Activated CD4-positive, alpha-beta T cell treated with anti-CD3 and anti-CD28 coated beads, Interleukin-2, amount 50 U/mL, for 16 hours (primary cell): ENCODE measurements at places on chromosomes 2 and 18.

DNA sequence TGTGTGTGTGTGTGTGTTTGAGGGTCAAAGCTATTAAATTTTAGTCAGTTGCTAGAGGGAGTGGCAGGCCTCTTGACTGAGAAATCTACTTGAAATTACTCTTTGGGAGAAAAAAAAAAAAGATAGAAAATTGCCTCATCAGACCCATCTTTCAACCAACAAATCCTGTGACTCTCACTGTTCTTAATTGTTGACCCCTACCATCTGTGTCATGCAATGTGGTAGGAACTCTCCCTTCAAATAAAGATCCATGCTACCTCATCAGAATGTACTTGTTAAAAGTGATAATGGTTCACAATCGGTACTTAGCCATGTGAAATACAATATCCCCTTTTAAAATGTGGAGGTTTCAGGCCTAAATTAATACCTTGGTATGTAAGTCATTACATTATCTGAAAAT lies 670.8 kb upstream of the FANCL start:
- no peak for DNase-seq

DNA sequence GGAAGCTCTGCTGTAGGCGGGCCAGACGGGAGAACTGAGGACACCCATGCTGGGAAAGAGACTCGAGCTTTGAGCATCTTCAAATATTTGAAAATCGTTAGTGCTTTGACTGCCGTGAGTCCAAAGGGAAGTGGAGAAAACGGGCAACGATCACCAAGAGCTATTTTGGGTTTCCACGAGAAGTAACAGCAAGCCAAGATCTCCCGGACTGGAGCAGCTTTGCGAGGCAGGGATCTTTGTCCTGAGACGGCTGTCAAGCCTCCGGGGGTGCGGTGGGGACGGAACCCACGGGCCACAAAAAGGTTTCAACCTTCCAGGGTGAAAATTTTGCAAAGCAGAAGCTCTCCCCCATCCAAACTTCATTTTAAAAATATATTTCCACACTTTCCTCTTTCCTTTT lies 195.8 kb downstream of the NDUFA10 start:
- DNase-seq, result no peak

- DNase-seq, result no peak
Observed at GRCh38 chr2:49836017-49836416, 681.7 kb upstream of the FSHR start.

GRCh38 chr2:54634564-54635511 lies 88.6 kb upstream of the EML6 start:
- DNase-seq, result no peak

DNA sequence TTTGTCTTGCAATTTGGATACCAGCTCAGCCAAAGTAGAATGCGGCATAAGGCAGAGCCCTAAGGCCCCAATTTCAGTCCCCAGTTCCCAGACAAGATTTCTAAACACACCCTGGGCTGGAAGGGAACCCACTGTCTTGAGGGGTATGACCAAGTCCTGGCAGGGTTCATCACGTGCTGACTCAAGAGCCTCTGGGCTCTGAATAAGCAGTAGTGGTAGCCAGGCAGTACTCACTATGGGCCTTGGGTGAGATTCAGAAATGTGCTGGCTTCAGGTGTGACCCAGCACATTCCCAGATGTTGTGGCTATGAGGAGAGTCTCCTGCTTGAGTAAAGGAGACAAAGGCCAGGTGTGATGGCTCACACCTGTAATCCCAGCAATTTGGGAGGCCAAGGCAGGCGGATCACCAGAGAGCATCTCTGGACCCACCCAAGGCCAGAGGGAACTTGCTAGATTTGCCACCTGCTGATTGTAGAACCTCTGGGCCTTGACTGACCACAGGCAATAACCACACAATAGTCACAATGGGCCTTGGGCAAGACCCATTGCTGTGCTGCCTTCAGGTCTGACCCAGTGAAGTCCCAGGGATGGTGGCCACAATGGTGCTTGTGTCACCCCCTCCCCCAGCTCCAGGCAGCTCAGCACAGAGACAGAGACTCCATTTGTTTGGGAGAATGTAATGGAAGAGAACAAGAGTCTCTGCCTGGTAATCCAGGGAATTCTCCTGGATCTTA lies 74.9 kb downstream of the ATL2 start:
- DNase-seq, result no peak

- DNase-seq, result no peak
Observed at GRCh38 chr2:55903727-55904126, 19.9 kb downstream of the EFEMP1 start.

GRCh38 chr2:6826081-6826913 lies 39.4 kb downstream of the CMPK2 start:
- peak; percentile 77 for DNase-seq

DNA sequence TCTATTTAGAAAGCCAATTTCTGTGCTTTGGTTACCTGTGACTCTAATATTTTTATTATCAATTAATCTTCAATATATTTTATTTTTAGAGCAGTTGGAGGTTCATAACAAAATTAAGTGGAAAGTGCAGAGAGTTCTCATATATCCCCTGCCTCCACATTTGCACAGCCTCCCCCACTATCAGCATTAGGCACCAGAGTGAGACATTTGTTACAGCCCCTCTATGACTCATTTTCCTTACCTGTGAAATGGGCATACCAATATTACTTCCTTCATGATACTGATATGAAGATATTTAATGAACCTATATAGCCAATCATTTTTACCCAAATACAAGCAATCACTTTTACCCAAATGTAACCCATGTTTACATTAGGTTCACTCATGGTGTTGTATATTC lies 34.0 kb upstream of the CYTIP start:
- DNase-seq, result peak; percentile 60

DNA sequence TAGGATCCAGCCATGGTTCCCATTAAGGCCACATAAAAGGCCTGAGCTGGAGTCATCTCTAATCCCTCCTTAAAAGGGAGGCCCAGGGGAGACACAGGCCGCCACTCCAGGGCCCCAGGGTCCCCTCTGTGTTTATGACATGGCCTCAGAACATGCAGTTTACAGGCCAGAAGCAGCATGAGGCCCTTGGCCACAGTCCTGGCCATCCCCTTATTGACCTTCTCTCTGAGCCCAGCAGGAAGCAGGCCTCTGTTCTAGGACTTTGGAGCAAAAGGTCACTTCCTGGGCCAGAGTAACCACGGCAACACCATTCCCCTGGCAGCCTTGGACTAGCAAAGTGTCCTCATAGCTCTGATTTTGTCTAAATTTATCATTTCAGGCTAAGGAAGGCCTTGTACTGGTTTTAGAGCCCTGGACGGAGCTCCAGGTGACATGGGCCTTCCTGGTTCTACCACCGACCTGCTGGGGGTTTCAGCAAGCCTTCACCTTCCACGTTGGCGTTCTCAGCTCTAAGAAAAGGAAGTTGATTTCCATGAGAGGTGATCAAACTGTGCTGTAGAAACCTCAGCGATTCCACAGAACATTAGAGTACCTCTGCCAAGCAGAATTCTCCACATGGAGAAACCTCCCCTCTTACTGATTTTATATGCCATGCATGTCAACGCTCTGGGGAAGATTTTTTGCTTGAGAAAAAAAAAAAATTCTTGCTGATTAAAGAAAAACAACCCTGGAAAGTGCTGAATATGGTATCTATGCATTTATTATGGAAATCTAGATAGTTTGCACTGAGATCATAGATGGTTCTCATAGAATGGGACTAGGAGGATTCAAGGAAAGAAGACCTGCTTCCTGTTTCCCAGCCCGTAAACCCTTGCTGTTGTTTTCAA lies 53.7 kb downstream of the HS1BP3 start:
- DNase-seq, result no peak

DNA sequence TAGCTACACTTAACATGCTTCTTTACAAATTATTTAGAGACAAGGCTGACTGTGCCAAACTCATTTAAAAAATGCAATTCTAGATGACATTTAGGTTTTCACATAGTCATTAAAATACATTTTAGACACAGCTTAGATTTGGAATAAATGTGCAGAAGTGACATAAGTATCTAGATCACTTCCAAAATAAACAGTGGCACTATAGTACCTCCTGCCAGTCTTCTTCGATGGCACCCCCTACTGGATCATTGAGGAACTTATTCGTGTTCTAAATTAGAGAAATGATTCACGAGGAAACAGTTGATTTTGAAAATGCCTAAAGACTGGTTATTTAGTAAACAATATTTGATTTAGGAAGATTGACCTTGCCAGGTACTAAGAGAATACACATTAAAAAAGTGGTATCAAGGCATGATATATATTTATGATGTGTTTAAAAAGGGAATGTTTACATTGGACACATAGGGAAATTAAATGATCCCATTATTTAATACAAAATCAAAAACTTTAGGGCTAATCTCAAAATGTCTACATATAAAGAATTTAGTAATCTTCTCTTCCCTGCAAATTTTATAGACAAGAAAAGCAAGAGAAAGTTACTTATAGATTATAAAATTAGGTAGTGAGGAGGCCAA lies 323.9 kb downstream of the XIRP2 start:
- DNase-seq, result peak; percentile 53

- DNase-seq, result peak; percentile 89
Observed at GRCh38 chr2:138501425-138502254, at the start of gene SPOPL. TSS of gene SPOPL (plus strand) at chr2:138501770. CDS start at chr2:138550217, 48,447 bp downstream.

DNA sequence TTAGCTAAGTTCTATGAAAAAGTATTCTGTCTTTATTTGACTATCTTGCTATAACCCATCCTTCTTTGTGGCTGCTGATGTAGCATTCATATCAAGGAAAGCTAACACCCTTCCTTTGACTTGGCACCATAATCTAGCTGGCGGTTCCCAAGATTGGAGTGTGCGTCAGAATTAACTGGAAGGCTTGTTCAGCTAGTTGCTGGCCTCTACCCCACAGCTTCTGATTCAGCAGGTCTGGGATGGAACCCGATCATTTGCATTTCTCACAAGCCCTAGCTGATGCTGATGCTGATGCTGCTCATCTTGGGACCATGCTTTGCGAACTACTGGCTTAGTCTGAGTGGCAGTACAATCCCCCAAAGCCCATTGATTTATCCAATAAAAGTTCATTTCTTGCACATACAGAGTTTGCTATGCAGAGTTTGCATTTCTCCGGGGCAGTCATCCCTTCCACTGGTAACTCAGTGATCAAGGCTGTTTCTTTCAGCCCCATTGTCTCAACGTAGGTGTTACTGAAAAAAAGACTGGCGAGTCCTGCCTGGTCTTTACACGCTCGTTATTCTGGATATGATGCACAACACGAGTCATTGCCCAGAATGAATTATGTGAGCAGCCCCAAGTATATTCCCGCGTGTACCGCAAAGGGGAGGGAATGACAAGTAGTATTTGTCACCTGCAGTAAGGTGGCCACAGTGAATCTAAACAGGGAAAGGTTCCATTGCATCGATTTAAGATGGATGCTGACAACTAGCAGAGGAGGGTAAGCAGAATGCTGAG lies 96.5 kb downstream of the ZNF532 start:
- DNase-seq, result no peak

- DNase-seq, result peak; percentile 45
Observed at GRCh38 chr2:73986085-73986681, 1.5 kb downstream of the TET3 start.

DNA sequence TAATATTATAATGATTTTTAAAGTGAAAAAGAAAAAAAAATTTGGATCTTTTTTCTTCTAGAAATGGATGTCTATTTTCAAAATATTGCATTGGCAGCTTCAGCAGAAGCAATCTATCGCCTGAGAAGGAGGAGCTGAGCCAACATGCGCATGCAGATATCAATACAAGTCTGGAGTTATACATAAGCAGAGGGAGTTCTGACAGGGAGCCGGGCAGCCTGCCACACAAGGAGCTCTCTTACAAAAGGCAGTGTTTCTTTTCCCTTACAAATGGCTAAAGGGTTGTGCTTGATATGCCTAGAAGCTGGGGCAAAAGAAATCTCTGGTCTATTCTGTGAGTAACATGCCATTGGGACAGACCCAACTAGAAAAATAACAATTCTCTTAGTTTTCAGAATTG lies 291.9 kb upstream of the TRIB2 start:
- no peak for DNase-seq

DNA sequence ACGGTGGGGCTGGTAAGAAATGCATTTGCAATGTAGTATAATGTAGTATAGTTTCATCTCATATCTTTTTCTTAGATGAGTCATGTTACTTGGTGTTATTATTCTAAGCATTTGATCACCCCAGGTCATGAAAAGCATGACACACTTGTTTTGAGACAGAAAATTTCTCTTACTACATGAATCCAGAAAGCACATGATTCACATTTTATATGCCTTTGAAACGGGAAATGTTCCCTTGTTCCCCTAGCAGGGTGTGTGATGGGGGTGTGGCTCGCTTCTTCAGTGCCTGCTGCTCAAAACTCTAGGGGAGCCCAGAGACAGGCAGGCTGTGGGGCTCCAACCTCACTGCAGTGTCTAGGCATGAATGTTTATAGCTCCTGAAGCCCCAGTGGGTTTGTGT lies 116.0 kb upstream of the RAB27B start:
- DNase-seq, result peak; percentile 9

- no peak for DNase-seq
Observed at GRCh38 chr2:148987286-148987685, 51.2 kb upstream of the LYPD6B start.

DNA sequence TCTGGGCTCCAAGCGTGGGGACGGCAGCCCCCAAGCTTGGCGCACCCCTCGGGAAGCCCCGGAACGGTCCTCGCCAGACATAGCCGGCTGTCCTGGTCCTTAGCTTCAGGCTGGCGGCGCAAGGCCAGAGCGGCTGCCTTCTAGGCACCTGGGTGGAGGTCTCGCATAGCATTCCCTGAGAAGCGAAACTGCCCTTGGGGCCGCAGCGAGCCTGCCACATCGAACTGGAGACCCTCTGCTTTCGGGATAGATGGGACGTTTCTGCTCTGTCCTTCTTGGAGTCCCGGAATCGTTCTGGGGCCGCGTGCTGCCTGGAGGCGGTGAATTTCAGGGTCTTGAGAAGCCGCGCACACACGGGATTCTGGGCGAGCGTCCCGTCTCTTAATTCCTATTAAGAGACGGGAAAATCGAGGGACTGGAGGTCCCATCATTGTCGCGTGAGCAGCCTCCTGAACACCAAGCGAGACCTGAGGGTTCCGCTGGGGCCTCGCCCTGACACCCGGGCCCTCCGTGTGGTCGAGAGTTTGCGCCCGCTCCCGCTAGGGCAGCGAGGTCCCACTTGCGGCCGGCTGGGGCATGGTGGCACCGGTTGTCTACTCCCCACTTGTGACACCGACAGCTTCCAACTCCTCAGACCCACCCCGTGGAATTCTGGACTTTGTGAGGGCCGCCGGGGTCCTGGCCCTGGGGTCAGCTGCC lies 9.7 kb upstream of the EN1 start:
- no peak for DNase-seq

GRCh38 chr2:163441603-163442002 lies 294.2 kb downstream of the FIGN start:
- no peak for DNase-seq

GRCh38 chr2:33014268-33014667 lies 67.5 kb downstream of the LTBP1 start:
- no peak for DNase-seq

DNA sequence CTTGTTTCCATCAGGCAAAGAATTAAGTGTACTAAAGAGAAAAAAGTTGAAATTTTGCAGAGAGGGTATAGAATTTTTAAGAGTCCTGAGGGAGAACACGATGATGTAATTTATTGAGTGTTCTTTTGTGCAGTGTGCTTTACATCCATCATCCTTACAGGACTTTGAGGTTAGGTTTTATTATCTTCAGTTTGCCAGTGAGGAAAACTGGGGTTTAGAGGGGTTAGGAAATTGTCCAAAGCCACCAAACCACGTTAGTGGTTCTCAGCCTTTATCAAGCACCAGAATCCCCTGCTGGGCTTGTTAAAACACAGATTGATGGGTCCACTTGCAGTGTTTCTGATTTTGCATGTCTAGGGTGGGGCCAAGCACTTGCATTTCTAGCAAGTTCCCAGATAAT lies 277.5 kb downstream of the KCNS3 start:
- no peak for DNase-seq
